ENCODE measurements at places on chromosomes 3 and 15. TPM values are rescaled to one million over a fixed set of nuclear protein-coding genes. Genes with fewer than 3 reads are reported as not detected.
A peak's percentile ranks its signal among the peaks of the same experiment; 100 is the strongest.

DNA sequence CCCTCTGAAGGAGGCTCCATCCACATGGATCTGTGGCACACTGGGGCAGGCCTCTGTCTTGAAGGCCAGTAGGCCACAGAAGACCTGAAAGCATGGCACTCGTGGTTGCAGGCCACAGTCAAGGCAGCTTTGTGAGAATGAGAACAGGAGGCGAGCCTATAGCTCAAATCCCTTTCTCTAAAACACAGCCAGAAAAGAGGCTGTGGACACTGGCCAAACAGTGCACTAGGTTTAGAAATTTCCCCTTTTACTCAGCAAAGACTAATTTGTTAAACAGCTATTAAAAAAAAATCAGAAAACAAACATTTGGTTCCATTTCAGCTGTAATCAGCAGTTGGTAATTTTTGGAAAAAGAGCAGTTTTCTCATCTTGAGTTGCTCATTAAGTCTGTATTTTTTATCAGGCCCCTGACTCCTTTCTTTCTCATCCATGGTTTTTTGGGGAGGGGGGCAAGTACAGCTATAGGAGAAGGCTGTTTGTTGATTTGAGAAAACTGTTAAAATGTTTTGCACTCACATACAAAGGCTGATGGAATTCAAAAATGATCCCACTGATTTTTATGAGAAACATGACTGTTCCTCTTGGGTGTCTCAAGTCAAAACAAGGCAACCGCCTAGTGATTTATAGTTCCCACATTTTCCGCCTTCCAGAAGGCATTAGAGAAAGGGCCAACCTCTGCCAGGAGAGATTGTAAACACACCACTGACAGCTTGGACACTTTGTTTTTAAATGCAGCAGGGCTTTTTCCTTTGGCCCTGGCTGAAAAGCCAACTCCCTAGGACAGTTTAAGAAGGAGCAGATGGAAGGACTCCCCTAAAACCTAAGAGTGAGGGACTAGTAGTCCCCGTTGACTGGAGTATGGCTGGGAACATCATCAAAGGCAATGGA is 28.1 kb downstream of the PARP16 start:
- DNase-seq, result peak; percentile 29

DNA sequence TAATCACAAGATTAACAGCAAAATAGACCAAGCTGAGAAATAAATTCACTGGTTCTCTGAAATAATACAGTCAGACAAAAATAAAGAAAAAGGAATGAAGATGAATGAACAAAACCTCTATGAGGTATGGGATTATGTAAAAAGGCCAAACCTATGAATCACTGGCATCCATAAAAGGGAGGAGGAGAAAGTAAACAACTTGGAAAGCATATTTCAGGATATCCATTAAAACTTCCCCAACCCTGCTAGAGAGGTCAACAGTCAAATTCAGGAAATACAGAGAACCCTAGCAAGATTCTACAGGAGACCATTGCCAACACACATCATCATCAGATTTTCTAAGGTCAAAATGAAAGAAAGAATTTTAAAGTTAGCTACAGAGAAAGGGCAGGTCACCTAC is 649.7 kb upstream of the CBLB start:
- no peak for DNase-seq

The ZCWPW2 gene
- total RNA-seq, result 1.4 TPM

The ZNF197 gene
- 17.5 TPM for total RNA-seq

GRCh38 chr3:16146015-16146730 is 28.3 kb upstream of the GALNT15 start:
- DNase-seq, result no peak

The ANKRD63 gene
- 1.6 TPM for total RNA-seq

DNA sequence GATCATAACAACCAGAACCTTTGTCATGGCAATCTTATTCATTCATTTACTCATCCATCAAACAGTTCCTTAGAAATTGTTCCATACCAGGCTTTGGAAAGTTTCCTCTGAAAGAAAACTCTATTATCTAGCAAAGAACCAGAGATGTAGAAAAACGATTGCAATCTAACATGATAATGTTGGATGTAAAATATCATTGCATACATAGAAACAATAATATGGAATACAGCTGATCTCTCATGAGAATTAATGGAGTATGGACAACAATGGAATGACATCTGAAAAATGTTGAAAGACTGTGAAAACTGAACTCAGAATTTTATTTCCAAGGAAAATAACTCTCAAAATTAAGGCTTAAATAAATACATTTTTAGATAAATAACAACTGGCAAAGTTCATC is 665.4 kb downstream of the NLGN1 start:
- DNase-seq, result no peak

DNA sequence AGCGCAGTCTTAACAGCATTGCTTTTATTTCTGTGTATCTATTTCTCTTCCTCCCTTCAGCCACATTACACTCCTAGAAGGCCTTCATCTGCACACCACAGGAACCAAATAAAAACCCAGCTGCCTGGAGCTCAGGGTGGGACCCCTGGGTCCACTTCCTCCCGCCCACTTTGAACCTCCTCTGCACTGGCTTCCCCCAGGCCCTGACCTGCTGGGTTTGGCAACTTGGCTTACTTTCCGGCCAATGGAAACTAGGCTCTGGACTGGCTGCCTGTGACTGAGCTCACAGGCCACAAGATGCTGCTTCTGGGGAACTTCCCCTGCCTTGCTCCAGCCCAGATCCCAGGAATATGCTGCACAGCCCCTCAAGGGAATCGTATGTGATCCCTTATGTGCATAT is 89.8 kb downstream of the SEMA5B start:
- no peak for DNase-seq

The TRPM1 gene
- total RNA-seq, result not detected

DNA sequence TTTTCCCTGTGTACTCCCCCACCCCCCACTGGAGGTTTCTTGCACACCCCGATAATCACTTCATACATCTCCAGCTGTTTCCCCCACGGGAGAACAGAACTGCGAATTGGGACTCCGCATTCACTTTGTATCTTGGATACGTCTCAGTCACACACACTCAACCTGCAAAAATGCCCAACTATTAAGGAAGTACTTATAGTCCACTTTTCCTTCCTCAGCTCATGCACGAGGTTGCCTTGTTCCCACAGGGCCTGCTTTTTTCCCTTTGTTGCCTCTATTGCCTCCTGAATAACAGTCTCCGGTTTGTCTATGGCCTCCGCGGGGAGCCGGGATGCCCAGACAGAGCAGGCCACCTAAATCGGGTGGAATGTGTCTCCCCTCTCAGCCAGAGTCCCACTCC is 282.3 kb downstream of the PYDC2 start:
- no peak for DNase-seq

- DNase-seq, result no peak
These were observed 281.3 kb downstream of the UBE2E2 start for GRCh38 chr3:23484386-23484785.

DNA sequence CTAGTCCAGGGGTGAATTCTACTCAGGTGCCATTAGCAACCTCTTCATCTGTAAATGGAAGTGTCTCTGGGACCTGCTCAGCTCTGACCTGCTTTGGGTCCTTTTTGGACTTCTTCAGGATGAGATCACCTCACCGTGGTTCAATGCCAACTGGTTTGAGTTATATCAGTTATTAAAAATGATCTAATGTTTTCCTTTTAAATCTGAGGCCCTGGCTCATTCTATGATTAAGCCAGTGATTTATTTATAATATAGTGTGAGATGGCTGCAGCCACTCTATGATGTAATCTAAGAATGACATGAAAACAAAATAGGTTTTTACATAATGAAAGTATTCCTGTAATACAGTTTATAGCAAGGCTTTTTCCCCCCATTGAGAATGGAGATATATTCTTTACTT is 79.4 kb downstream of the LPP start:
- no peak for DNase-seq

DNA sequence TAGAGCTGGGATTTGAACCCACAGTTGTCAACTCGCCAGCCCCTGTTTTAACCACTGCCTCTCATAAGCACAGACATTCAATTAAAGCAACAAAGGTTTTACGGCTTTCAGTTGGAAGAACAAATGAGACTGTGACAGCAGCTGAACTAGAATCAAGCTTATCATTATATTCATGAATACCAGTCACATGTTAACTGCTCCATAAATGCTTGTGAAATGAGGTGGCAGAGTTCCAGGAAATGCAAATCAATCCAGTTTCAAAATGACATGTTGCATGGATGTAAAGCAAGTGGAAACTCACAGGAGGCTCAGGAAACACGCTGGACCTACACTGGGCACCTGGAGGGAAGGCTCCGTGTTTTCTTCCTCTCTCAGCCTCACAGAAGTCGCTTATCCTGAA is 3.9 kb downstream of the GP5 start:
- DNase-seq, result no peak

The GMNC gene
- 0.26 TPM for total RNA-seq

GRCh38 chr3:39080026-39080425 is 27.4 kb downstream of the GORASP1 start:
- no peak for DNase-seq
